ENCODE measurements at places on chromosomes 4 and X.

GRCh38 chr4:87050596-87050995 is 115.8 kb downstream of the AFF1 start:
- no peak overlapping the region for H3K4me3 ChIP-seq
- no peak overlapping the region for H3K27ac ChIP-seq
- no peak for DNase-seq
- H3K4me1 ChIP-seq: peaks cover 10% of the 10 kb centered on the region

DNA sequence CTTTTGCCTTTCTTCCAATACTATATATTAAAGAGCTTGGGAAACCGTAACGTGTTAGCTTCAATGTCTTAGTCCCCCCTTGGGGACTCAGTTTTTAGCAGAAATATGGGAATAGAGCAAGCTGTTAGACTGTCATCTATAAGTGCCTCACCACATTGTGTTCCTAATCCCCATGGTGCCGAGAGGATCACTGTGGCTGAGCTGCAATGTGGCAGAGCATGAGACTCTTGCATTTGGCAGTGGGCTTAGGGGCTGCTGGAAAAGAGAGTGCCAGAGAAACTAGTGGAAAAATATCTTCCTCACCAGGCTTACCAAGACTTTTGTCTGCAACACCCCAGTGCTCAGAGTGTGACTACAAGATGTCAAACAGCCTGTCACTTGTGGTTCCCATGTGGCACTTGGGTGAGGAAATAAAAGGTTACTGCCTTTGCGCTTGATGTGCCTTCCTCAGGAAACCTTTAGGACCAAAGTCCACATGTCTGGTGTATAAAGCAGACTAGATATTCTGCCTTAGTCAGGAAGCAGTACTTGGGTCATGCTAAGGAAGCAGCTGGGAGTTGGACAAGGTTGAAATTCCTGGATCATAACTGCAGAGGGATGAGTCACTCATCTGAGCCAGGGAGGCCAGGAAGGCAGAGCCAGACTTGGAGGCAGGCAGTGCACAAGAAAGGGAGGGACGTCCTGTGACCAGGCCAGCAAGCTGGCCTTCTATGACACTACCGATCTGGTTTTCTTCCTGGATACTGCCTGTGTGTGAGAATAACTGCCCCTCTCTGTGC is 9.7 kb upstream of the MAGEA4 start:
- H3K4me1 ChIP-seq: no peaks in the 10 kb centered on the region
- H3K4me3 ChIP-seq: no peak overlapping the region
- H3K36me3 ChIP-seq: no peaks in the 10 kb centered on the region
- no peak overlapping the region for H3K27ac ChIP-seq

DNA sequence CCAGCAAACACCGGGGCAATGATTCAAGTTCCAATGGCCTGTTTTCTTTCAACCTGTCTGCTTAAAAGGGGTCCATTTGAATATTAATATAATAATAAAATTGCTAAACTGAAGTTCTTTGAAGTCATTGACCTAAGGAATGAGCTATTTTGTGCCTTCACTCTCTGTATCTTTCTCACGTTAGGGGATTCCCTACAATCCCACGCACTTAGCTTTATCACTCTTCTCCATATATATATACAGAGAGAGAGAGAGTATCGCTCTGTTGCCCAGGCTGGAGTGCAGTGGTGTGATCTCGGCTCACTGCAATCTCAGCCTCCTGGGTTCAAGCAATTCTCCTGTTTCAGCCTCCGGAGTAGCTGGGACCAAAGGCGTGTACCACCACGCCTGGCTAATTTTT is 83.9 kb upstream of the NWD2 start:
- H3K36me3 ChIP-seq: no peaks in the 10 kb centered on the region
- no peak overlapping the region for H3K4me3 ChIP-seq
- no peak overlapping the region for H3K27ac ChIP-seq
- DNase-seq: no peak
- peaks cover 15% of the 10 kb centered on the region for H3K27me3 ChIP-seq

DNA sequence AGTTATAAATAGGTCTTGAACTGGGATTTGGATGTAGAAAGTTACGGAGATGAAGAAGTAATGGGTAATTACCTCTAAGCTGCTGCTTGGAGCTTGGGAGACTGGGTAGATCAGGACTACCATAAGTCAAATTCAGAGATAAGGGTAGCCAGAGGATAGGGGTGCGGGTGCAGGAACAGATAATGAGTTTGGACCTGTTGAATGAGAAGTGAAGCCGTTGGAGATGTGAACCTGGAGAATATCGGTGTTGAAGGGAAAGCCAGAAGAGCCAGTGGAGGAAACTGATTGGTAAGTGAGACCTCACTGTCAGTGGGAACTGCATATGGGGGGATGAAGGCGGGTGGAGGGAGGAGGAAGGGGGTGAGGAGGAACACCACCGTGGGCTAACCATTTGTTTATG is 618 bp upstream of the FOXO4 start:
- peaks cover 5% of the 10 kb centered on the region for H3K4me1 ChIP-seq
- no peak for DNase-seq
- H3K27ac ChIP-seq: no peak overlapping the region
- no peaks in the 10 kb centered on the region for H3K36me3 ChIP-seq

DNA sequence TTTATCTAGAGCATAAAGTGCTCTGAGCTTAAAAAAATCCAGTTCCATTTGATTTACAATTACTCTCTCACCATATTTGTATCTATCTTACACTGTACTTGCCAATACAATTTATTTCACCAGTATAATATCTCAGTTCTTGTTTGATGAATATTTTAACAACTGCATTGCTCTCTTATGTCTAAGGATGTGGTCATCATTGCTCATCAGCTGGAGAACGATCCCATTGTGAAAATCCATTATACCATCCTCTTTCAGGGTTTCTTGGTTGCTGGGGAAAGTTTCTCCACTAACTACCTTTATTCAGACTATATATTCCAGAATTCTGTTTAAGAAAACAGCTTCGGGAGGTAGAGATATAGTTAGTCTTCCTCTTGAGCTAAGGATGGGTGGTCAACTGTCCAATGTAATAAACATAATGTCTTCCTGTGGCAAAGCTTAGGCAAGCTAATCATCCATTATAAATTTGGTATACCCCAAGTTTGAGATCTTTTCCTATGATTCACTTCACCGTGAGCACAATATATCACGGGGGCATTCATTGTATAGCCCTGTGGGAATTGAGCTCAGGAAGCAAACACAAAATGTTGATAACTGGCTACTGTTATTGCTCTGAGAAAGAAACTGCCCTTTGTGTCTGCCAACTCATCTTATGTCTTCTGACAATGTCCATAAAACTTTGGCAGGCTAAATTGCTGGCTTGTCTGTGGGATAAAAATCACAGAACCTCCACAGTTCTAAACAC is 2361.9 kb downstream of the ARAP2 start:
- H3K27me3 ChIP-seq: no peaks in the 10 kb centered on the region
- no peaks in the 10 kb centered on the region for H3K36me3 ChIP-seq
- peak overlapping the region; percentile 68 for H3K27ac ChIP-seq
- H3K4me3 ChIP-seq: no peak overlapping the region

DNA sequence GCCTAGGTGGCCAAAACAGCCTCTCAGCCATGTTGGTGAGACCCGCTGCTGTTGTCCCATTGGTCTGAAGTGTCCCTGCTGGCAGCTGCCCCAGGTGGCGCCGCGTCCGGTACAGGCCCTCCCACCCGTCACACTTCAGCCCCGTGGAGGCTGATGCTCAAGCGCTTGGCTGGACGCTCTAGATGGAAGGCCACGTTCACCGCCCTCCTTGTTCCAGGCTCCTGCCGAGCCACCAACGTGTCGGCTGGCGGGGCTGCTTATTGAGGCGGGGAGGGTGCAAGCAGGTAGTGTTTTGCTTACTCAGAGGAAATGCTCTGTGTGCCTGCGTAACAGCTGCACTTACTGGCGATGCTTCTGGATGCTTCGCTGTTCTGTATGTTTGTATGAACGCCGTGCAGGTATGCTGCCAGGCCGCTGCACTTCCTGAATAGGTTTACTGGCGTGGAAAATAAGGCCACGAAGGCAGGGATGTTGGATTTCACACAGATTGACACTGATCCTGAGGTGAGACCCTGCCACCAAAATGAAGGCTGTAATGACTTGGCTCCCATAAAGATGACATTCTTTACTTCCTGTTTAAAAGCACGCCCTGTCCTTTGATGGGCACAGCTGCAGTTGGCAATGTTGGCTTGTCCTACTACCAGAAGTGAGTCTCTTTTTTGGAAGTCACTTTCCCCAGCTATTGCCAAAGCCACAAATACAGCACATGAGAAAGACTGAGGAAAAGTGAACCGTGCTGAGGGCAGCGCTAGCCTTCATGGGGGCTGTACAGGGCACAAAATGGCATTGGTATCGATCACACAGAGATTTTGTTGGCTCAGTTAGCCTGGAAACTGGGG is 21.0 kb upstream of the CLCN4 start:
- peaks cover 39% of the 10 kb centered on the region for H3K36me3 ChIP-seq
- DNase-seq: no peak
- no peaks in the 10 kb centered on the region for H3K4me1 ChIP-seq
- no peaks in the 10 kb centered on the region for H3K27me3 ChIP-seq
- H3K27ac ChIP-seq: no peak overlapping the region
- H3K4me3 ChIP-seq: no peak overlapping the region

- H3K4me1 ChIP-seq: no peaks in the 10 kb centered on the region
- H3K27ac ChIP-seq: no peak overlapping the region
- DNase-seq: no peak
- H3K36me3 ChIP-seq: peaks cover 65% of the 10 kb centered on the region
These were observed 18.2 kb downstream of the UBE2D3 start for GRCh38 chr4:102809190-102809589.
